Naive thymus-derived CD8-positive, alpha-beta T cell (primary cell): ENCODE measurements at places on chromosomes 4 and X. TPM values are rescaled to one million over a fixed set of nuclear protein-coding genes. Genes with fewer than 3 reads are reported as not detected.

DNA sequence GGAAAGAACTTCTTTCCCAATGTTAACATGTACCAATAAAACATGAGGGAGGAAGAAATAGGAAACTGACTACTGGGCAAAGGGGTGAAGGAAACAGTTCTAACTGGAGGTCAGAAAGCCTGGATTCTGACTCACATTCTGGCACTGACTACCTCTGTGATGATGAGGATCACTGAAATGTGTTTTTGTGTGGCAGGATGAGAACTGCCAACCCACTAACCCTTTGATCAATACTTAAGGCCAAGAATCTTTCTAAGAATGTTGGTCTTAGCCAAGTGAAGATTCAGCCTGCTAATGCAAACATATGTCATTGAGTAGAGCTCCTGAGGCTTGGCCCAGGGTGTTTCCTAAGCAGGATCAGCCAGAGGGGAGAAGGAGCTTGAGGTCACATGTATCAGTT lies 4.6 kb downstream of the ALAS2 start:
- no peak overlapping the region for H3K4me3 ChIP-seq
- H3K27me3 ChIP-seq = no peaks in the 10 kb centered on the region
- H3K27ac ChIP-seq = peak overlapping the region; percentile 72
- H3K36me3 ChIP-seq = no peaks in the 10 kb centered on the region
- DNase-seq = no peak
- H3K4me1 ChIP-seq = peaks cover 8% of the 10 kb centered on the region

SPARCL1 gene
- not detected for total RNA-seq

ASMT gene
- total RNA-seq = not detected

DNA sequence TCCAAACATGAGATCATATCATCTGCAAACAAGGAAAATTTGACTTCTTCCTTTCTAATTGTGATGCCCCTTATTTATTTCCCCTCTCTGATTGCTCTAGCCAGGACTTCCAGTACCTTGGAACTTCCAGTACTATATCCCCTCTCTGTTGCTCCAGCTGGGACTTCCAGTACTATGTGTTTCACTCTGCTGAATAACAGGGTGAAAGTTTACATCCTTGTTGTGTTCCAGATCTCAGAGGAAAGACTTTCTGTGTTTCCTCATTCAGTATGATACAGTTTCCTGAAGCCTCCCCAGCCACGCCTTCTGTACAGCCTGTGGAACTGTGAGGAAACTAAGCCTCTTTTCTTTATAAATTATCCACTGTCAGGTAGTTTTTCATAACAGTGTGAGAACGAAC lies 381.3 kb upstream of the FAM47C start:
- H3K27ac ChIP-seq = no peak overlapping the region
- H3K4me1 ChIP-seq = no peaks in the 10 kb centered on the region
- no peaks in the 10 kb centered on the region for H3K27me3 ChIP-seq
- no peak overlapping the region for H3K4me3 ChIP-seq

DNA sequence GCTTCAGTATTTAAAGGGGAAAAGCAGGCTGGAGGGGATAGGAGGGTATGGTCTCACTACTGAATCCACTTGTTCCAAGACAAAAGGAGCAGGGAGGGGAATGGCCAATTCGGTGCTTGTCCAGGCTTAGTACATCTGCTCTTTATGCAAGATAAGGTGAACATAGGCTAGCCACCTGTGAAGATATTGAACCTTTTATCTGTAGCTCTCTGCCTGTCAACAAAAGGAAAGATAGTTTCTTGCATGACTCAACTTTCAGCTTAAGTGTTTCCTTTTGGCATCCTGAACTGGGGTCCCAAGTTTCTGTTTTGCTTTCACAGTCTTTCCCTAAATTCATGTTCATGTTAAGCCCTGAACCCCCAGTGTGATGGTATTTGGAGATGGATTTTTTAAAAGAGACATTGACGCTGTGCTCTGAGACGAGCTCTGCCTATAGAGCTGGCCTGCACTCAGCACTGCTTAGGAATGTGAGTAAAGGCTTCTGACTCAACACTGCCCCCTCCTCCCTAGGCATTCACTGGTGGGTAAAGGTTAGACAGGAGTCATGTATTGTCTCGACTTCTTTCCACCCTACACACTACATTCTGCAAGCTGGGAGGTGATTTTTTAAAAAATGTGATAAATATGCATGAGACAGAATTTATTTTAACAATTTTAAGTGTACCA lies 28.2 kb downstream of the FAM149A start:
- no peak overlapping the region for H3K4me3 ChIP-seq
- DNase-seq = no peak
- no peak overlapping the region for H3K27ac ChIP-seq
- no peaks in the 10 kb centered on the region for H3K36me3 ChIP-seq

TNIP2 gene
- 48.4 TPM for total RNA-seq

- no peaks in the 10 kb centered on the region for H3K27me3 ChIP-seq
- no peaks in the 10 kb centered on the region for H3K36me3 ChIP-seq
- no peaks in the 10 kb centered on the region for H3K4me1 ChIP-seq
- no peak for DNase-seq
- H3K4me3 ChIP-seq = no peak overlapping the region
Measured at GRCh38 chr4:10806953-10807645, 122.5 kb upstream of the CLNK start.

PPEF2 gene
- 1.8 TPM for total RNA-seq

SCRG1 gene
- not detected for total RNA-seq

MAGEA2B gene
- not detected for total RNA-seq

DNA sequence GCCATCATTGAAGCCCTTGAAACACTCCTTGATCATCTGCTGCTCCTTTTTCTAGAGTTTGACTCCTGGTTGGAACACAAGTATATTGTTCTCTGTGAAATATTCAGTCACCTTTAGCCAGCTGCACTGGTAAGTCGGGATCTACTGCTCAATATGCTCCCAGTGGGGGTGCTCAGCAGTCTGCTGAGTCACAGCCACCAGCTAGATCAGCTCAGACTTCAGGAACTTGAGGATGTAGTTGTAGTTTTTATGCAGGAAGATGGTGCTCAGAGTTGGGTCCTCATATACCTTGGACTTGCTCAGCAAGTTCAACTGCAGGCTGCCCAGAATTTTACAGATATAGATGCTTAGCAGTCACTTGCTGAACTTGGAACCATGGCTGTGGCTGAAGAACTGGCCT lies 202.5 kb upstream of the RPL34 start:
- no peak for DNase-seq
- H3K4me1 ChIP-seq = peaks cover 14% of the 10 kb centered on the region
- H3K36me3 ChIP-seq = peaks cover 1% of the 10 kb centered on the region
- H3K27ac ChIP-seq = no peak overlapping the region
- no peak overlapping the region for H3K4me3 ChIP-seq
- no peaks in the 10 kb centered on the region for H3K27me3 ChIP-seq

DNA sequence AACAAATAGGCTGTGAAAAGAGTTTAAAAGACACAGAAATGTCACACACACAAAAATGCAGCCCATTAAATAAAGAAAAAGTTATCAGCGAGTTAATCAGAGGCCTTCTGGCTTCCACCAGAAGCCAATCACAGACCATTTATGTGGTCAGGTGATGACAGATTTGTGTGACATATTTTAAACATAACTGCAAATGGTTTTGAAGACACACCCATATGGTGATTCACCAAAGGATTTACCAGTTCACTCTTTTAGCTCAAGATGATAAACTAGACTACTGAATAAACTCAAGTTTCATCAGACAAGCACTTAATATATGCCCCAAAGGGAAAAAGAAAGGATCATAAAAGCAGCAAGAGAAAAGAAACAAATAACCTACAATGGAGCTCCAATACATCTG lies 181.2 kb downstream of the SPANXN4 start:
- H3K4me1 ChIP-seq = no peaks in the 10 kb centered on the region
- no peak overlapping the region for H3K27ac ChIP-seq
- no peaks in the 10 kb centered on the region for H3K36me3 ChIP-seq
- no peaks in the 10 kb centered on the region for H3K27me3 ChIP-seq
- DNase-seq = no peak
